NCI-H187 (cell line): ENCODE measurements at places on chromosomes 7 and 10.

DNA sequence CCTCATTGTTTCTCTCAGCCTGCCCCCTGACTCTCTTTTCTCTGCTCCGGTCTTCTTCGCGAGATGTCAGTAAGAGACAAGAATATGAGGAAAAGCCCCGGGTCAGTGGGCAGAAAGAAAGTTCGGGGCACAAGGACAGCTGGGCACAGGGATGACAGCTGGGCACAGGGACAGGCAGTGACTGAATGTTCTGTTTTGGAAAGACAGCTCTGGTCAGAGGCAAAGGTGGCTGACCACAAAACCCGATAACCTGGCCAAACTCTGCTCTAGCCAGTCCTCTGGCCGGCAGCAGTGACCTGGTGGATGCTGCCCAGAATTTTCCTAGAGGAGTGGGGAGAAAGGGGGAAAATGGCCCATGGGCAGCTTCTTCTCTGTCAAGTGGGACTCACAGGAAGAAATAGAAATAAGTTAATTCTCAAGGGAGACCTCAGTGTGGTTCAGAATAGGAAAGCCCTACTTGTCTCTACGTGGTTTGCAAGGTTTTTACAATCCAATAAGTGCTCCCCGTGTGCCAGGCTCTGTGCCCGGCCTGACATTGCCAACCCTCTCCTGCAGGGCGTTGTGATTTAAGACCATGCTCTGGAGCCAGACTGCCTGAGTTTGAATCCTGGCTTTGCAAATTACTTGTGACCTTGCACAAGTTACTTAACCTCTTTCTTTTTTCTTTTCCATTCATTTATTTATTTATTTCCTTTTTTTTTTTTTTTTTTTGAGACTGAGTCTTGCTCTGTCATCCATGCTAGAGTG, 110.6 kb upstream of the ZNF716 start:
- DNase-seq: no peak

DNA sequence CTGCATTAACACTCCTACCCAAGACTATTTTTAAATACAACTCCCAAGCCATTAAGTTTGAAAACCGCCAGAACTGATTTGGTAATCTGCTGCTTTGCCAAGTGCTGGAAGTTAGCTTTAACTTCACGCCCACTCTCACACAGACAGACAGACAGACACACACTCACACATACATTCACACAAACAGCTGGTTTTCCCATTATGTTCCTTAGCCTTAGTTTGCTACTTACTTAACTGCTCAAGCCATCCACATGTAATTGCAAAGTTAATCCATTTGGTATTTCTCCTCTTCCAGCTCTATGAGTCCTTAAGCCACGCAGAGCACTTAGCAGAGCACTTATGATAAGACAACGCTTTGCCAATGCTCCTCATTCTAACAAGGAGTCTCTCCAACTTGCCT, 8.3 kb downstream of the COBL start:
- peak; percentile 35 for DNase-seq

DNA sequence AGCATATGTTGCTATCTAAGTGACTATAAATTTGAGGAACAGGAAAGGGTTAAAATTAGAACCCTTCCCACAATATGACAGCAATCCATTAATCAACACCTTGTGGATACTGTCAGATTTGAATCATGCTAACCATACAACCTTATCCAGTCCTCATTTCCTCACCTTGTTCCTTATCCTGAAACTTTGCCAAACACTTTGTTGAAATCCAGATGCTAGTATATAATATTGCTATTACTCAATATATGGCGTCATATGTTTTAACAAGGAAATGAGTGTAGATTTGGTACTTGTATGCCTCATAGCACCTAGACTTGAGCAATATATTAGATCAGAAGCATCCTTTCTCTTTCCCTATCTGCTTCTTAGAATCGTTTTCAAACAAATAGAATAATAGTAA, 66.3 kb upstream of the SLC25A13 start:
- DNase-seq: no peak

DNA sequence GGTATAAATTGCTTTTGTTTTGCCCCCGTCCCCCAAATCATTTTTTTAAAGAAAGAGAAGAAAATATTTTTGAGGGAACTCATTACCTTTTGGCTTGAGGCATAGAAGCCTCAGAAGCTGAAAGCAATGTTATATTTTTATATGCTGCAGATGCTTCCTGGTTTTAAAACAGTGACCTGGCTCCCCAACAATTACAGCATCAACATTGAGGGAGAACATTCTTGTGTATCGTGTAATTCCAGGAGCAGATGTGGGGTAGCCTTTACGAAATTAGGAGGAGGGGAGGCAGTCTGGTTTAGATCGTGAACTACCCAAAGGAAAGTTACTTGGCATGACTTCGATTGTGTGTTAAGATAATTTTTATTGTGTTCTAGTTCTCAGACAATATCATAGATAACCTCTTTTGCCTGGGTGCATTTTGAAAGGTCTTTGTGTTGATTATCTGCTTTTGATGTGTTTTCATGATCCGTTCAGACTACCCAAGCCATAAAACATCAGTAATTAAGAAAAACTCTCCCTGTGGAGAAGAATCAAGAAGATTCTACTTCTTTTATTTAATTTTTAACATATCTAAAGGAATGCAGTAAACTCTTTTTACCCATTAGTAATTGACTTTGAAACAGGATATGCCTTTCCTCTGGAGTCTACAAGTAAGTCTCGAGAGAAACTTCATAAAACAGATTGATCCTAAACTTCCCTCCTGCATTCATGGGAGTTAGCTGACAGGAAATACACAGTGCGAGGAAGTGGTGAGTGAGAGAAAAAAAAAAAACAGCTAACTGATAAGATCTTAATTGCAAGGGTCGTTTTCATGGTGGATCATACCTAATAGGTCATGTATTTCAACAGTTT, 141.4 kb downstream of the KIAA1217 start:
- DNase-seq: no peak

DNA sequence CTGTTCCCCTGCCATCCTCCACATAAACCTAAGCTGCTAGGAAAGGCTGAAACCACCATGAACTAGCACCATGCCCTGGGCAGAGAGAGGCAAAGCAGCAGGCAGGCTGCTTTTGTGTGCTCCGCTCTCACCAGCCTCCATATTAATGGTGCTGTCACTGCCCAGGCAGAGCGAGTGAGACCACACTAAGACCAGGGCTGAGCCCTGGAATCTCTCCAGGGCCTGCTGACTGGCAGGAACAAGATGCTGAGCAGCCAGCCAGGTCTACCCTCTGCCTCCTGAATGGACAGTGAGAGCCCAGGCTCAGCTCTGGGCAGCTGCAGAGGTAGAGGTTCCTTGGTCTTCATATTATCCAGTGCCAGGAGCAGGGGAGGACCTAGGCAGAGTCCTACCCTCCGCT, 1.6 kb upstream of the CRHR2 start:
- DNase-seq: no peak
